T-cell (primary cell): ENCODE measurements at places on chromosomes 16 and 17.

DNA sequence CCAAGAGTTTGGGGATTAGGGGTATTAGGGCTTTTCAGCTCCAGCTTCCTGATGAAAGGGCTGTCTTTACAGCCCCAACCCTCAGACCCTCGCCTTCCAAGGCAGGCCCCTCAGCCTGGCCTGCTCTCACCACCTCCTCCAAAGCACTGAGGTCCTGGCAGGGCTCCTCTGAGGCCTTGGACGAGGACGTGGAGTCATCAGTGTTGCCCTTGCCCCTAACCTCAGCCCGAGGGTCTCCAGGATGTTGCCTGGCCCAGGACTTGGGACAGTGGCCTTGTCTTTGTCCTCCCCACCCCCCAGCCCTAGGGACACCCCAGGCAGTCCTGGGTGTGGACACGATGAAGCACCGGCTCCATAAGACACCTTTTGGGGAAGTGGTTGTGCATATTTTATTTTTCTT is 28.2 kb downstream of the B9D1 start:
- no peak for DNase-seq

- no peak for DNase-seq
Measured at GRCh38 chr16:80006241-80007215, 406.0 kb upstream of the MAF start.

DNA sequence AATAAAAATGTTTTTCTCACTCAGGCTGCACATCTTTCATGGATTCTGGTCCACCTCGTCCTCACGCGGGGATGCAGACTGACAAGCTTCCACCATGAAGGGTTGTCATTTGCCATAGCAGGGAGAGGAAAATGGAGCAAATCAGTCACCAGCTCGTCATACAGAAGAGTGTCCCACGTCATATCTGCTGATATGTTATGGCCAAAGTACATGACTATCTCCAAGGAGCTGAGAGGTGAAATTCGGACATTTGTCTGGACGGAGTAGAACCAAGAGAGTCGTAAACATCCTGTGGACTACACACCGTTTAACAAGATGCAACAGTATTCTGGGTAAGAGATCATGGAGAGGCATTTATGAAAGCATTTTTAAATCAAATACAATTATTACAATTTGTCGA is 75.3 kb upstream of the MYOCD start:
- no peak for DNase-seq

DNA sequence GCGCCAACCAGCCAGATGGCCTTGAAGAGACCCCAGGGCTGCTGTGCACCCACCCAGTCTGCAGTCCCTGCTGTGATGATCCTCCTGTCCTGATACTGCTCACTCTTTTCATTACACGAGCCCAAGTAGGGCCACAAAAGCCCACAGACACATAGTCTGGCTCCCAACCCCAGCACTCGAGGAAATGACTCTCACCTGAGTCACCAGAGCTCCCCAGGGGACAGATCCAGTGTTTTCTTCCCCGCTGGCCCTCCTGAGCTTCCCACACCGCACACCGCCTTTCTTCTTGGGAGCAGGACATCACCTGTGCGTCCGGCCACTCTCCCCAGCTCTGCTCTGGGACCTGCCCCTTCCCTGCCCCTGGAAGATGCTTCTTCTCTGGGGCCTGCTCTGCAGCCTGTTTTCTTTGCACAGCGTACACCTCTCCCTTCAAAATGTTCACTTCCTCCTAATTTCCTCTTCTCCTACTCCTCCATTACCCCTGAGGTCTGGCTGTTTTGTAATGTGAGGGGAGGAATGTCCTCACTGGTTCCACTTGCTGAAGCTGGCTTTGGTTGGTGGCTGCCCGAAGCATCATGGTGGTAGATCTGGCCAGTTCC is 2.0 kb upstream of the SCN4A start:
- no peak for DNase-seq

GRCh38 chr17:64777415-64778239 is 115.5 kb upstream of the SMURF2 start:
- no peak for DNase-seq

DNA sequence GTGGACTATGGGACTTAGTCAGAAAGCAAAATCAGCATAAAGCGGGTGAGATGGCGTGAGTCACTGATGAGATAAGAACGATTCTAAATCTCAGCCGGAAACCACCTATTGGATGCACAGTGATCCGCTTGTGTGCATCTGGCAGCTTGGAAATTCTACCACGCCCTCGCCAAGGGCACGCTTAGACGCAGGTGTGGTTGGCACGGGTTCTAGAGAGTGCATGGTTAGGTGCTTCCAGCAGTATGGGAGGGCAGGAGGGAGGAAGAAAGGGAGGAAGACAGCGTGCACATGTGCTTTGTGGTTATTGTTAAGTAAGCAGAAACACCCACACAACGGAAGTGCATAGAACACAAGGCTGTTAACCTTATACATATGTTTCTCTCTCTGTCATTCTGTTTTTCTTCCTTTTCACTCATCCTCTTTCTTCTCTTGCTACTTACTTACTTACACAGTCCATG is 374.0 kb upstream of the ASIC2 start:
- no peak for DNase-seq

- no peak for DNase-seq
Measured at GRCh38 chr17:79570653-79571052, 40.2 kb downstream of the RBFOX3 start.

- DNase-seq = no peak
Measured at GRCh38 chr16:1759511-1759910, 11.8 kb downstream of the NME3 start.

- DNase-seq = no peak
Measured at GRCh38 chr16:48103591-48103990, 52.2 kb downstream of the ABCC12 start.

- no peak for DNase-seq
Measured at GRCh38 chr17:48328457-48328856, 101.6 kb downstream of the SKAP1 start.

DNA sequence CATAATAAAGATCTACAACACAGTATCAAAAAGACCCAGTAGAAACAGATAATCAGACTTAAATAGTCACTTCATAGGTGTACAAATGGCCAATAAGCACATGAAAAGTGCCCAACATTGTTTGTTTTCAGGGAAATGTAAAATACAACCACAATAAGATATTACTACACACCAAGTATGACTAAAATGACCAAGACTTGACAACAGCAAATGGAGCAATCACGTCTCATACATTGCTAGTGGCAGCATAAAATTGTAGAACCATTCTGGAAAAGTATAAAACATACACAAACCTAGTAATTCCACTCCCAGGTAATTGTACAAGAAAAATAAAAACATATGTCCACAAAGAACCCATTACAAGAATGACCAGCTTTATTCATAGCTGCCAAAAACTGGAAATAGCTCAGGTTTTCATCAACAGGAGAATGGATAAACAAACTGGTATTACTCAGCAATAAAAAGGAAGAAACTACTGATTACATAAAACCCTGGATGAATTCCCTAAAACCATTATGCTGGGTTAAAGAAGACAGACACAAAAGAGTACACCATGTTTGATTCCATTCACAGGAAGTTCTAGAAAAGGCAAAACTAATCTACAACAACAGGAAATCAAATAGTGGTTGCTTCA is 85.6 kb downstream of the TTC19 start:
- no peak for DNase-seq

DNA sequence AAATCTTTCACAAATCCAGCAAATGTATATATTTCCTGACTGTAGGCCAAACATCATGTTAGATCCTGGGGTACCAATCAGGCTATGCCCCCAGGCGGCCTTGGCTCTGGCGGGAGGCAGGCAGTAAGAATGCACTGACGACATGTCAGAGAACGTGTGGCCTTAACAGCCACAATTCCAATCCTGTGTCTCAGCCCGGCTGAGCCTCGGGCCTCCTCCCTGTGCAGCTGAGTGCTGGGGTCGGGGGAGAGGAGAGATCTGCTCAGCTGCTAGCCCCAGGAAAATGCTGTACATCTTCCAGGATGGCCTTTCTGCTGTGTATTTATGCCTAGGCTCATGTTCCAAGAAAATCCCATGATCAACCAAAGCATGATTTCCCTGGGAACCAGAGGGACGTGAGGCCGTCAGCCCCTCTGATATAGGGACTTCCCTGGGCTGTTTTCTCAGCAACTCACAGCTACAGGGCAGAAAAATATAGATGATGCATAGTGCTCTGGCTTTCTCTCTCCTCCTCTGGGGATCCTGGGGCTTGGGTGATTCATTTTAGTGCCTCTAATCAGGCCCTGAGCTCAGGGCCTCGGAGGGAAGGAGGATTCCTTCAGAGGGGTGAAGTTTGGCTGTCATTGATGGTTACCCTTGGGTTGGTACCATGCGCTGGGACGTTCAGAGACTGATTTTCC is 604.0 kb downstream of the HS3ST4 start:
- no peak for DNase-seq

- no peak for DNase-seq
Measured at GRCh38 chr16:21618281-21618680, 18.9 kb downstream of the METTL9 start.

- no peak for DNase-seq
Measured at GRCh38 chr17:65987988-65988387, 203.9 kb downstream of the CEP112 start.

DNA sequence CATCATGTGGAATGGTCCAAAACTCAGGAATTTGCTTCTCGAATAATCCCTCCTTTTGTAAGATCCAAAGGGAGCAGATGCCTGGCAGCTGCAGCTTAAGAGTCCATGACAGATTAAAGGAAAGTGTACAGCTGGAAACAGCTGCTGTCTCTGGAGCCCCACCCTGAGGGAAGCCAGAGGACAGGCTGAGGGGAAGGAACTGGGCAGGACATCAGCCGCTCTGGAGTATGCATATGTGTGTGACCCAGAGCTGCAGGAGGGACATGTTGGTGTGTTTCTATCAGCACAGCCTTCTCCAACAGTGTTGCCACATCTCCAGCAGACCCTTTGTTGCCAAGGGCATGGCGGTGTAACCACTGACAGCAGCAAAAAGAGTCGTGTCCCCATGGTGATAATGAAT is 46.2 kb downstream of the CYB561 start:
- DNase-seq = no peak

DNA sequence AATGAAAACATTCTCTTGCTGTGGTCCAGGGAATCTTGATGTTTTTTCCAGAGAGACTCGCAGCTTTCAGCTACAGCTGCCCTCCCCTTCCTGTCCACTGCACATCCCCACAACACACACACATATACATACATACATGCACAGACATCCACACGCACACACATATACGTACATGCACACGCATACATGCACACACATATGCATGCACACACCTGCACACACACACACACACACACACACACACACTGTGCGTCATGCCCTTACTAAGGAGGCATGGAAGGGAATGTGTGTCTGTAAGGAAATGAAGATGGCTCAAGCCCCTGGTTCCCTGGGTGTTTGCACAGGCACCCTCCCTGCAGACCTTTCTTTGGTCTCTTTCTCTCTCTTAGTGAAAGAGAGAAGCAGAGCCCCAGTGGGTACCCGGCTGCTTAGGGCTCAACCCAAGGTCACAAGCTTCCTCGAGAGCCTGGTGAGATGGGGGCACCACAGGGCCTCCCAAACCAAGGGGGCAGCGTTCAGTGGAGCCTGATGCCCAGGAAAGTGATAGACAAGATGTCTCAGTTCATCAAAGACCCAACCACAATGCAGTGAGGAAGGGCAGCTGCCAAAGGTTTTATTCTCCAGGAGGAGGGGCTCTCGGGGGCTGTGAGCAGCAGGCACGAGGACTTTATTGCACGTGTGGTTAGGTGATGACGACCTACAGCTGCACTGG is 33.3 kb downstream of the TNFRSF13B start:
- no peak for DNase-seq

DNA sequence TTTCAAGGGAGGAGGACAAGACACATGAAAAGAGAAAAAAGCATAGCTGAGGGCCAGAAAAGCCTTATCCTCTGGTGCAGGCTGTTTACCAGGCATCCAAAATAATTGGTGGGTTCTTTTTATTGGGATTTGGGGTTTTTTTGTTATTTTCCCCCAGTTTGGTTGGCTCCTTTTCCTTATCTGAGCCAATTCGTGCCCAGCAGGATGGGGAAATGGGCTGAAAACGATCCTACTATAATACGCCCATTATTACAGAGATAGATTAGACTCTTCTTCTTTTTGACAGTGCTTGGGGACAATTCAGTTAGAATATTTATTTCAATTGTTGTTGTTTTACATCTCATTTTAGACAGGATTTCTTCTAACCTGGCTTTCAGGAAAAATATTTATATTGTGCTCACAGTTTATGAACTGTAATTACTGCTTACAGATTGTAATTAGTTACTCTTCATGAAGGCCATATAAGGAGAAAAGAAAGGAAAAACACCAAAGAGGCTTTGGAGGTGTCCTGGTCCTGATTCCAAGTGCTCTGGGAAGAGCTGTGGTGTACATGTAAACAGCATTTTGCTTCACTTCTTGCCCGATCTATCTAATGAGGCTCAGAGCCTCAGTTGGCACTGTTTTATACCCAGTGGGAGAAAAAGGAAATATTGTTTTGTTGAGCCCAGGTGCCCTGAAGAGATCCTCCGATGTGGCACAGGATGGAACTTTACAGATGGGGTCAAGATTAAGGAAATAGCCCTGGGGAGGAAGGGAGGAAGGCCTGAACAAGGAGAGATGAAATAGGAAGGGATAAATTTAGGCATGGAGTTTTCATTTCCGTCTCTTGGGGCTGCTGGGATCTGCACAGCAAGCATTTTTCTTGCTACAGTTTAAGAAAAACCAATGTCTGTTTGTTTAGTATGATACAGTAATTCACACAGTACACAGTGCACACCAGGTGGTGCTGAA is 611 bp upstream of the ANKRD40 start:
- no peak for DNase-seq

DNA sequence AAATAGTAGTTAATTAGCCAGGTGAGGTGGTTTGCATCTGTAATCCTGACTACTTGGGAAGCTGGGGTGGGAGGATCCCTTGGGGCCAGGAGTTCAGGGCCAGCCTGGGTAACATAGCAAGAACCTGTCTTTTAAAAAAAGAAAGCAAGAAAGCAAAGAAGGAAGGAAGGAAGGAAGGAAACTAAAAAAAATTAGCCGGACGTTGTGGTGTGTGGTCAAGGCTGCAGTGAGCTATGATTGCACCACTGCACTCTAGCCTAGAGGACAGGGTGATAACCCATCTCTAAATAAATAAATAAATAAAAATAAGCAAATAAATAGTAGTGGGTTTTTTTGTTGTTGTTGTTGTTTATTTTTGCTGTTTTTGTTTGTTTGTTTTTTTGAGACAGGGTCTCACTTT is 39.3 kb upstream of the MAP2K6 start:
- no peak for DNase-seq

- DNase-seq = no peak
Measured at GRCh38 chr16:58389724-58390123, 2.5 kb upstream of the GINS3 start.

DNA sequence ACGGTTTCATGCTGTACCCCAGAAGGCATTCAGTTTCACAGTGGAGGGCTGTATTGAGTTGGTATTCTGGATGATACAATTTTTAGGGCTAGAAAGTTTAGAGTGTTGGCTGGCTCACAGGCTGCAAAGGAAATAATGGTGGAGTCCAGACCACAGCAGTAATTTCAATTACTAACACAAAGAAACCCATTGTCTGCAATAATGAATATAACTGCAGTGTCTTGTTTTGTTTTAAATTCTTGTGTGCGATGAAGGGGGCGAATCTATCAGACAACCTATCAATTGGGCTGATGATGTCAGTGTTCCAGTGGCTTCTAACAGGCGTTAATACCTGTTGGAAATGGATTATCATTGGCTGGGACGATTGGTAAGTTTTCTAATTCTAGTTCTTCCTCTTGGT is 1.5 kb downstream of the SP2 start:
- DNase-seq = no peak

- no peak for DNase-seq
Measured at GRCh38 chr17:7204336-7204735, 15.3 kb downstream of the DLG4 start.
